Activated CD4-positive, alpha-beta T cell treated with anti-CD3 and anti-CD28 coated beads, Interleukin-2, amount 10 ng/mL, durations not matched to agents 7 days and 5 days (primary cell): ENCODE measurements at places on chromosomes 2 and 18. TPM values are rescaled to one million over a fixed set of nuclear protein-coding genes. Genes with fewer than 3 reads are reported as not detected.

- no peak for DNase-seq
- H3K4me1 ChIP-seq: no peaks in the 10 kb centered on the region
- H3K27me3 ChIP-seq: no peaks in the 10 kb centered on the region
- no peak overlapping the region for H3K4me3 ChIP-seq
- H3K27ac ChIP-seq: peak overlapping the region; percentile 10
- H3K36me3 ChIP-seq: peaks cover 29% of the 10 kb centered on the region
Observed at GRCh38 chr2:147320146-147320545, 524.7 kb upstream of the ACVR2A start.

DNA sequence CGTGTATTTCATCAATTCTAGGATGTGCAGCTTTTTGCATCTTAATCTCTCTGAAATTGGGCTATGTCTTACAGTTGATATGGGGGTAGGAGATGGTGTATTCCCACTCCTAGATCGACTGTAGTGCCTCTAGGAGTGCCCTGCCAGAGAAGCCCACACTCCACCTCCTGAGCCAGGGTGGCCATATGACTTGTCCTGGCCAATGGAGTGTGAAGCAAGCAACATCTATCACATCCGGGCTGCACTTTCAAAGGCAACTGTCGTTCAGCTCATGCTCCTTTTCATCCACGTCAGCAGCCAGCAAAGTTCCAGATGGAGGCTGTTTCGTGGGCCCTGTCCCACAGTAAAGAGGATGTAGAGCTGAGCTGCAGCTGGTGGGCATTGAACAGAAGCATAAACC, 149.4 kb upstream of the SLC1A4 start:
- no peak overlapping the region for H3K4me3 ChIP-seq
- H3K27me3 ChIP-seq: peaks cover 4% of the 10 kb centered on the region
- no peak overlapping the region for H3K27ac ChIP-seq
- no peaks in the 10 kb centered on the region for H3K36me3 ChIP-seq
- peaks cover 14% of the 10 kb centered on the region for H3K4me1 ChIP-seq
- DNase-seq: no peak

DNA sequence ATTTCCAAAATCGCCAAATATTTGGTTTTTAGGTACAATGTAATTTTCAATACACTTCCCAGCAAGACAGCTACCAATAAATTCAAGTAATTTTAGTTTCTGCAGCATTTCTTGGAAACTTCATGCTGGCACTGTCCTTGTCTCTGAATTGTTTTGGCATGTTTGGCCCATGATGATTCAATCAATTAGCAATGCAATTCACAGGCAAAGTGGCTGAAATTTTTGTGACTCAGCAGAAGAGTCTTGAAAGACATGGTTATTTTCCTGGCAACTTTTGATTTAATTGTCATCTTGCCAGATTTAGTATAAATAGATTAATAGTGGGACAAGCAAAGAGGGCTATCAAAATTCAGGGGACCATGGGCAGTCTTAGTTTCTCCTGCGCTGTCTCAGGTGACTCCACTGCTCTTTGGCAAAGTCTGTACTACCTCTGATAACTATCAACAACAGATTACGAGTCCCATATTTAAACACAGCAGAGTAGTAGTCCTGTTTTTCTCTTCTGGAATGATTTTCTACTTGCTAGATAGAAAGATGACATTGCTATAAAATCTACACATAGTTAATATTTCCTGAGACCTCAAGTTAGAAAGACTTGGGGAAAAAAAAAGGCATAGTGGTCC, 88.9 kb upstream of the CYP26B1 start:
- H3K4me1 ChIP-seq: peaks cover 7% of the 10 kb centered on the region
- no peak overlapping the region for H3K27ac ChIP-seq
- H3K27me3 ChIP-seq: peaks cover 2% of the 10 kb centered on the region
- H3K36me3 ChIP-seq: no peaks in the 10 kb centered on the region

- no peaks in the 10 kb centered on the region for H3K27me3 ChIP-seq
- no peak overlapping the region for H3K4me3 ChIP-seq
- H3K27ac ChIP-seq: no peak overlapping the region
- H3K36me3 ChIP-seq: no peaks in the 10 kb centered on the region
- no peak for DNase-seq
Observed at GRCh38 chr2:8174641-8175257, 507.1 kb upstream of the ID2 start.

The KANSL1L gene
- 7.4 TPM for total RNA-seq

The PCARE gene
- total RNA-seq: not detected
